Cardiac muscle cell (in vitro differentiated cells and primary cell): ENCODE measurements at places on chromosomes 2 and 18. TPM values are rescaled to one million over a fixed set of nuclear protein-coding genes. Genes with fewer than 3 reads are reported as not detected.

The ESCO1 gene
- 12.6 and 18.3 TPM in 2 replicates for total RNA-seq

GRCh38 chr2:168174756-168175155, 72.6 kb downstream of the STK39 start:
- DNase-seq: no peak

GRCh38 chr2:202251494-202251893, 13.1 kb upstream of the SUMO1 start:
- peak; percentile 77 for DNase-seq

GRCh38 chr2:107615039-107615438, 211.7 kb upstream of the RGPD4 start:
- no peak for DNase-seq
